CD4-positive, alpha-beta T cell (primary cell): ENCODE measurements at places on chromosomes 12 and 14. TPM values are rescaled to one million over a fixed set of nuclear protein-coding genes. Genes with fewer than 3 reads are reported as not detected.

SLC25A47 gene
- total RNA-seq = not detected

GUCY2C gene
- not detected for total RNA-seq

SIX4 gene
- total RNA-seq = not detected

NFYB gene
- total RNA-seq = 12.8 TPM

GLIPR1 gene
- total RNA-seq = 41.3 TPM

ASPG gene
- total RNA-seq = not detected
